Right cardiac atrium (tissue), 5 donors: ENCODE measurements at places on chromosomes 11 and 22. TPM values are rescaled to one million over a fixed set of nuclear protein-coding genes. Genes with fewer than 3 reads are reported as not detected.

DNA sequence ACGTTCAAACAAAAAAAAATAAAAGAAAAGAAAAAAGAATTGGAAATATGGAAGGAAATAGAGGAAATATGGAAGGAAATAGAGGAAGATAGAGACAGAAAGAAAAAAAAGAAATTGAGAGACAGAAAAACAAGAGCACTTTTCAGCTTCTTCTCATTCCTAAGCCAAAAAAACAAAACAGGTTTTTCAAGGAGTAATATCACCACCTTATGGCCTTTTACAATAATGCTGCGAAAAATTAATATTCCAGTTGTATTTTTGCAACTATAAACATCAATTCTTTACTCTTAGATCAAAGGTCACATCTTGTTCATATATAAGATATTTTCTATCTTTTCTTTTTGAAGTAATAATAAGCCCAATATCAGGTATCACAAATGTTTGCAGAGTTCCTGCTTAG is 328.3 kb downstream of the FAT3 start:
- DNase-seq = no peak

Gene PLAAT5
- total RNA-seq = 4.3 TPM

Gene DENND6B
- 2.4 TPM for total RNA-seq

Gene PNPLA3
- 0.15 TPM for total RNA-seq

Gene CATSPERZ
- total RNA-seq = not detected
